ENCODE measurements at places on chromosomes 6 and 20. TPM values are rescaled to one million over a fixed set of nuclear protein-coding genes. Genes with fewer than 3 reads are reported as not detected.
A peak's percentile ranks its signal among the peaks of the same experiment; 100 is the strongest.

DNA sequence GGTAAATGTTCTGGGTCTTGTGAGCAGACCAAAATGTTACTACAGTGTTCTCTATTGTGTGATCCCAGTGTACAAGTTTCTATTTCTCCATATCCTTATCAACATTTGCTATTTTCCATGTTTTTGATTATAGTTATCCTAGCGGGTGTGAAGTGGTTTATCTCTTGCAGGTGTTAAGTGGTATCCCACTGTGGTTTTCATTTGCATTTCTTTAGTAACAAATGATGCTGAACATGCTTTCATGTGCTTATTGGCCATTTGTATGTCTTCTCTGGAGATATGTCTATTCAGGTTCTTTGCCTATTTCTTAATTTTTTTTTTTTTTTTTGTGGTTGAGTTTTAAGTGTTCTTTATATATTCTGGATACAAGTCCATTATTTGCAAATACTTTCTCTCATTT lies 35.5 kb downstream of the NSFL1C start:
- DNase-seq, result no peak
- peaks cover 18% of the 10 kb centered on the region for H3K4me1 ChIP-seq

- H3K27ac ChIP-seq, result no peak overlapping the region
- peaks cover 33% of the 10 kb centered on the region for H3K4me1 ChIP-seq
- no peak overlapping the region for H3K4me3 ChIP-seq
- DNase-seq, result no peak
- H3K27me3 ChIP-seq, result no peaks in the 10 kb centered on the region
- no peaks in the 10 kb centered on the region for H3K36me3 ChIP-seq
Measured at GRCh38 chr6:34128045-34128444, 17.8 kb downstream of the GRM4 start.

DNA sequence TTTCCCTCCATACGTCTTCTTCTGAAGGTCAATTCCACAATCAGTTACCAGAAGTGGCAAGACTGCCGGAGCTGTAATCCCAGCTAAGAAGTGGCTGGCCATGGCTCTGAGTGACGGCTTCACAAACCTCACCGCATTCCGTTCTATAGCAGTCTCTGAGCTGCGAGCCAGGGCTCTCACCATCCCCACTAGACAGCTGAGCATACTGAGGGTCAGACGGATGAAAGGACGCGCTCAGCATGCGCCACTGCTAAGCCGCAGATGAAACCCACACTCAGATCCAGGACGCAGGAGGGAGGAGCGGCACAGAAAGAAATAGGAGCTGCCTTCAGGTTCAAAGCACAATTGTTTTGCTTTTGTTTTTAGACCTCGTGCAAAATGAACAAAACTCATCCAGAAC lies 97.9 kb downstream of the ANKRD60 start:
- DNase-seq, result no peak
- H3K4me3 ChIP-seq, result no peak overlapping the region
- H3K27ac ChIP-seq, result no peak overlapping the region
- H3K36me3 ChIP-seq, result no peaks in the 10 kb centered on the region

NOP56 gene
- total RNA-seq, result 677 TPM

DNA sequence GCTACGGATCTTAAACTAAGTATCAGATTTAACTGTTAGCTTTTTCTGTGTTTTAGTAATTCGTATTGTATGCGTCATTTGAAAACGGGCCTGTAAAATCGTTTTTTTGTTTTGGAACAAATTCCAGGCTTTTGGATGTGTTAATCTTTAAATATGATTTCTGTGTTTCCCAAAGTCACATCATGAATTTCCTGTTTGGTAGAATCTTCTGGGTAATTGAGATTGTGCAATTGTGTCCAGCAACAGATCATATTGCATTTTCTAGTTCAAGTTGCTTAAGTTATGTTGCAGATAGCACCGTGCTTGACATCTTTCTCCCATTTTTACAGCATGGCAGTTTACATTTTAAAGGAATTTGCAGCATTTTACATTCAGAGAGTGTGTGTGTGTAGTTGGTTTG lies 1.9 kb downstream of the MAPK14 start:
- H3K4me3 ChIP-seq, result peak overlapping the region; percentile 95
- no peaks in the 10 kb centered on the region for H3K27me3 ChIP-seq
- H3K4me1 ChIP-seq, result peaks cover 6% of the 10 kb centered on the region
- no peaks in the 10 kb centered on the region for H3K36me3 ChIP-seq

DNA sequence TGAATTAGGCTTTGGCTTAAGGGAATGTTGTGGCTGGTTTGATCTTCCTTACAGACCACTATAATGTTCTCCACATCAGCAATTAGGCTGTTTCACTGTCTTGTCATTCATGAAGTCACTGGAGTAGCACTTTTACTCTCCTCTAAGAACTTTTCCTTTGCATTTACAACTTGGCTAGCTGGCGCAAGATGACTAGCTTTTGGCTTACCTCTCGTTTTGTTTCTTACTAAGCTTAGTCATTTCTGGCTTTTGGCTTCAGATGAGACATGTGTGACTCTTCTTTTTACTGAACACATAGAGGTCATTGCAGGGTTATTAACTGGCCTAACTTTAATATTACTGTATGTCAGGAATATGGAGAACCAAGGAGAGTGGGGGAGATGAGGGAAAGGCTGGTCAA lies 143.2 kb downstream of the PTCHD4 start:
- no peak for DNase-seq
- no peak overlapping the region for H3K27ac ChIP-seq
- H3K4me3 ChIP-seq, result no peak overlapping the region
- no peaks in the 10 kb centered on the region for H3K4me1 ChIP-seq
- no peaks in the 10 kb centered on the region for H3K27me3 ChIP-seq
- no peaks in the 10 kb centered on the region for H3K36me3 ChIP-seq

DNA sequence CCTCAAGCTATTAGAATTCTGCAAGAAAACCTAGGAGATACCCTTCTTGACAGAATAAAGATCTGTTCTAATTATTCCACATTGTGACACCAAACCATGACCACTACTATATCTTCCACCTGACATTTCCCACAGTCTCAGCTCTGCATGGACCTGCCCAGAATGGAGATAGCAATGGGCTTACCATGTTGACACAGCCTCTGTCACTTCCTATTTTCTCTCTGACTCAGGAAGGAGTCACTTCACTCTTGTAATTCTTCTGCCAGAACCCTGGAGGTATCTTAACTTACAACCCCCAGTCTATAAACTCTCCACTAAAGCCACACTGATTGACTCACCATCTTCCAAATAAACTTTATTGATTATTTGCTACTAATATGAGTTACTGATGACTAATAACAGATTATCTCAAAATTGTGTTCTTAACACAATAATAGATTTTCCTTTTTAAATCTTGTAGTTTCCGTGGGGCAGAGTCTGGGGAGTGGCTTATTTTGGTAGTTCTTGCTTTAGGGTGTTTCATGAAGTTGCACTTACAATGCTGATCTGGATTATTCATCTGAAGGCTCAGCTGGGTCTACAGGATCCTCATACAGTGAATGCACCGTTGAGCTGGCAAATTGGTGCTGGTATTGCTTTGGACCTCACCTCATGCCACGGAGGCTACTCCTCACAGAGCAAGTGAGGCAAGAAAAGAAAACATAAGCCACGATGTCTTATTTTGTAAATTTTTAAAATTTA lies 869.9 kb downstream of the KIF16B start:
- H3K36me3 ChIP-seq, result no peaks in the 10 kb centered on the region
- H3K27me3 ChIP-seq, result no peaks in the 10 kb centered on the region

- no peaks in the 10 kb centered on the region for H3K27me3 ChIP-seq
- H3K36me3 ChIP-seq, result no peaks in the 10 kb centered on the region
- no peak for DNase-seq
- no peak overlapping the region for H3K4me3 ChIP-seq
- no peak overlapping the region for H3K27ac ChIP-seq
Measured at GRCh38 chr6:44940367-44940766, 387.8 kb upstream of the RUNX2 start.

C20orf144 gene
- 0.23 TPM for total RNA-seq

Measured in H1 (cell line).